ENCODE measurements at places on chromosomes 7 and 10.

DNA sequence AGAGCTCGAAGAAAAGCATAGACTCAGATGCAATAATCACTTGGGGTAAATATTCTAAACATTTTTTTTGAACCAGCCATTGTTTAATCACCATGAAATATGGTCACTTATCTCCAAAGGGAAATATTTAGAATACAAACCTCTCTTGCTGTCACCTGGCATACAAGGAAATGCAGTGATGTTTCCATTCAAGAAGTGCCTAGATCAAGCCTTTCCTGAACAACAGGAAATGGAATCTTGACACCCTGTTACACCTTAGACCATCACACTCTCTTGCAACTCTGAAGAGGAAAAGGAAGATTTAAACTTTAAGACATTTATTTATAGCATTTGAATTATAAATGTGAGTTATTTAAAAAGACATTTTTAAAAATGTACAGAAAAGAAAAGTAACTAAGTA, 263.0 kb upstream of the BMPER start:
- no peak for DNase-seq

GRCh38 chr7:67549126-67549525, 552.5 kb downstream of the TYW1 start:
- DNase-seq, result peak; percentile 11

DNA sequence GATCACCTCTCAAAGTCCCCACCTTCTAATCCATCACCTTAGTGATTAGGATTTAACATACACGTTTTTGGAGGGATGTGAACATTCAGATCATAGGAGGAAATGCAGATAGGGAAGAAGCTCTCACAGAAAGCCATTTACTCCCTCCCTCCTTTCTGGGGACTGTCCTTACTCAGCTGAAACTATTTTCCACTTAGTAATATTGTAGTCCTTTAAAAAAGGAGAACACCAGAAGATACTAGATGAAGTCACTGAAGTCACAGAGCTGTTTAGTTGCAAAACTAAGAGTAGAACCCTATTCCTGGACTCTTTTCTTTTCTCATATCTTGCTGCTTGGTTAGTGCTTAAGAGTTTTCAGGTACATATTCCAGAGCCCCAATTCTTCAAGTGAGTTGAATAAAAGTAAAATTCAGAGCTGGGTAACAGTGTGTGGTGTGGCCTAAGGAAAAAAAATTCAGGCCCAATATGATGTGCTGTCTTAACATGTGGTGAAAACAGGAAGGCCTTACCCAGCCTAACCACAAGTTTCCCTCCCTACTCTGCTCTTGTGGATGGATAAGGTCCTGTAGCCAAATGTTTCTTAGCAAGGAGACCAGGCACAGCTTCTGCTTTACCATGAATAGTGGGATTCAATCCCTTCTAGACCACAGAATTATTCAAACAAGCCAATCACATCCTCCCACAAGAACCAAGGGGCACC, 135.7 kb downstream of the INHBA start:
- DNase-seq, result no peak

DNA sequence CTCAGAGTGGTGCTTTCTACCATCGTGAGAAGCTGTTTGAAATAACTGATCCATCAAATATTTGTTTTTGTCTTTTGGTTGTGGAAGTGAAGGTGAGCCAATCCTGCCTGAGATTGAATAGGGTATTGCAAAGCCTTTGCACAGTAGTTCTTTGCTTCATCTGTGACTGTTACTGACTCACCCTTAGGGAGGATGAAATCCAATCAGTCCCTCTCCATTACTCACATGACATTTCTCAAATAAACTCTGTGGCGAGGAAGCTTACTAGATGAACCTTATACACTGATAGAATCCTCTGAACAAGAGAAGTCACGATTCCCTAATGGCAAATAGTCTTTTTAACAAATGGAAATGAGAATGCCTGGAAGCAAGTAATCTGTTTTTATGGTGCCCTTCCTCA, 31.9 kb downstream of the HEPACAM2 start:
- DNase-seq, result no peak

DNA sequence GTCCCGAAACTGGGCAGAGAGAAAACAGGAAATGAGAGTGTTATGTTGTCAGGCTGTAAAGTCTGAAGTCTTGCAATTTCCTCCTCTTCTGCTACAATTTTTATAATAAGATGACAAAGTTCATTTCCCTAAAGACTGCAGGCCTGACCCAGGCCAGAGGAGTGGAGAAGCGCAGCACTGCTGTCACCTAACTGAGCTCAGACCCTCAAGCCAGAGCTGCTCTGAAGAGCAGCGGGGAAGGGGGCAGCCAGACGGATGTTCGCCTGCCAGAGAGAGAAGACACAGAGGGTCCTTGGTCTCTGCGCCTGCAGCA, 12.6 kb upstream of the AOAH start:
- DNase-seq, result no peak

DNA sequence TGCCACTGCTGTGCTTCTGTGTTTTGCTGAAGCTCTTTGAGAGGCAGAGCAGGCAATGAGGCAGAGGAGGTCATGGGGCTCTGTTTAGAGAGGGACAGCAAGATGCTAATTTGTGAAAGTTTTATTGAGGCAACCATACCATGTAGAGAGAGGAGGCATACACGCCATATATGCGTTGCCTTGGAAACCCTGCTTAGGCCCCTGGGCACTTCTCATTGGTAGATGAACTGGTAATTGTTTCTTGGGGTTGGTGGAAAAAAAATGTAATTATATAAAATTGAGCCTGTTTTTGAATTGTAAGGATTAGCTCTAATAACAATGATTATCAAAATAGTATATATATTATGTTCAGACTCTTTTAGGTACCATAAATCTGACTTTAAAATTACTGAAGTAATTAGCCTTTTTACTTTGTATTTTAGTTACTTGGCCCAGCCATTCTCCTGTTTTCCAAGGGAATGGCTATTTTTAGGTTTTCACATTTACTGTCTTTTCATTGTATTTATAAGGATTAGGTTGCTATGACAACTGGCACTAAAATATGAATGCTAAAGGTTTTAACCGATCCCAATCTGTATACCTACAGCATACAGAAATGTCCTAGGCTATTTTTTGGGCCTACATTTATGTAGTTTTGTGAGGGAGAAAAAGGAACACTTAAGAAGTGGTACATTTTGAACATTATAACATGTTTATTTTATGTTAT, 52.4 kb downstream of the BZW2 start:
- no peak for DNase-seq

DNA sequence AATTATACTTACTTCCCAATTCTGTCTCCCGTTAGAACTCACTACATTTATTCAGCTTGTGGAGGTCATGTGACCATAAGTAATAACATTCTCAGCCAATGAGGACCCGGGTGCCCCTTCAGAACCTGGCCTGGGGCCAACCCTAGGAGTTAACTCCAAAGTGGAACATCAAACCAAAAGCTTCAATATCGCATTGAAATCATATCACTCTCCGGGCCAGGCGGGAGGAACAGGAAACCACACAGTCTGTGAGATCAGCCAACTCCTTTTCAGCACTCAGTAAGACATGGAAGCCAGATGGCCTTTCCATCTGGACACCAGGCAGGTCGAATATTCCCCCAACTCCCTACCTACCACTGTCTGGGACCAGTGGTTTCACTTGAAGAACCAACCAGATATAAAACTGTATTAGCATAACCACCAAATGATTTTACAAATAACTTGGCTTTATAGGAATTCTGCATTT, 5.5 kb downstream of the CREB3L2 start:
- DNase-seq, result no peak

DNA sequence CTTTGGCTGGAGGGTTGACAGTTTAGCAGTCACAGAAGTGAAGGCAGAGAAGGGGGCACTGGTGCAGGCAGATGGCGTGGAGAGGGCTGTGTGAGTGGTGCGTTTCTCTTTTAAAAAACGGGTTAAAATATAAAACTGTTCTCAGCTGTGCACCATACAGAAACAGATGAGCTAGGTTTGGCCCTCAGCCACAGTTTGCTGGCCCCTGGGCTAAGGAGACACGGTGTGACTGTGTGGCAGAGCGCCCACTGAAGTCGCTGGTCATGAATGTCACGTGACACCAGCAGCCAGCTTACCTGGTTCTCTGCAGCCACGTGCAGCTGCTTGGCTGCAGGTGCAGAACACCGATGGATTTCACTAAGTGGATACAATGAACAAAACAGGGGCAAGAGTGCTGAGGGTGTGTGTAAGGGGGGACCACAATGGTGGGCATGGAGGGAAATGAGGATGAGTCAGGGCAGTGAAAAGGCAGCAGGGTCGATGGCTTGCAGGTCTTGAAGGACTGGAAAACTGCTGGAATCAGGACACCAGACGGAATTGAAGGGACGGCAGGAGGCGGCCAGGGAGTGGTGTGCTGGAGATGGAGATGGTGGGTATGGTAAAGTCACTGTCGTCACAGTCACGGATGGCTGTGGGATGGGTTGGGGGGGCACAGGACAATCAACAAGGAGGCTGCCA, 7.4 kb downstream of the ZNF746 start:
- no peak for DNase-seq

- no peak for DNase-seq
Observed at GRCh38 chr10:124886610-124887009, 55.3 kb upstream of the ZRANB1 start.

- DNase-seq, result peak; percentile 71
Observed at GRCh38 chr10:6089334-6090219, 743 bp downstream of the RBM17 start.

- peak; percentile 78 for DNase-seq
Observed at GRCh38 chr7:92691578-92691977, 101.4 kb upstream of the FAM133B start.

- DNase-seq, result no peak
Observed at GRCh38 chr10:78205457-78206016, 171.9 kb downstream of the RPS24 start.

- DNase-seq, result no peak
Observed at GRCh38 chr7:141123522-141123921, 49.7 kb downstream of the TMEM178B start.

DNA sequence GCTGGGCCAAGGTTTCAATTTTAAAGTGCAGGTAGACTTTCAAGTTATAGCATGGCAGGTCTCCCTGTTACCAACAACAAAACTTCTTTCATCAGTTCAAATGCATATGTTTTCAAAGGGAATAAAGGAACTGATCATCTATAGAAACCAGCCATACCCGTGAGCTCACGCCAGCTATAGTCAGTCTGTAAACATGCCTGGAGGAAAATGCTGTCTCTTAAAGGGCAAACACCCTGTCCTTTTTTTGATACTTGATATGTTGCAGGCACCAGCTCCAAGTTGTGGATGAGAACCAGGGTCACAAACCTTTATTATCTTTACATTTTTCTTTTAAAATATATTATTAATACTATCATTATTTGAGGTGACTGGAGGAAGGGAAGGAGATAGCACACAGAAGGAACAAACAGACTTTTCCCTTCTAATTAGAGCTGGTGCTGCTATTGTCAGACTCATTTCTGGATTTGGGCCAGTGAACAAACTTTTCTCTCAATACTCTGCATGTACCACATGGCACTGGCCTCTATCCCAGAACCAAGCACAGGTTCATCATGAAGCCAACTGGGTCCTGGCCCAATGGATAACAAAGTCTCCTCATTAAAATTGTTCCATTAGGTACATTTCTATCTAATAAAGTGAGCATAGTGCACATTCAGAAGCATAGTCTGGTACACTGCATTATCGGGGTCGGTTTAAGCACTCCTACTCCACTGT, 1102.4 kb downstream of the SORCS3 start:
- DNase-seq, result no peak

DNA sequence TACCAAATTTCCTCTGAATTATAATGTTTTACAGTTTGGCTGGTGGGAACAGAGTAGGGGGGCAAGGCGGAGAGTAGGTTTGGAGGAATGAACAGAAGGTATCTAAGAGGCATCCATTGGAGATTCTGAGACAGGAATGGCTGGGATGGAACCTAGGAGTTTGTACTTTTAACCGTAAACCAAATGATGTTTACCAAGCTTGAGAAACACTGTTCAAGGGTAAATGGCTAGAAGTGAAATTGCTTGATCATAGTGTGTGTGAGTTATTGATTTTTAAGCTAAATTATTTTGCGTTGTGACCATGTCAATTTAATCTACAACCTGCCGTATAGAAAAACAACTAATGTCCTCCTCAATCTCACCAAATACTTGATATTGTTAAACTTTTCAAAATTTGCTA, 306.4 kb upstream of the PHYHIPL start:
- DNase-seq, result no peak

GRCh38 chr7:38296059-38296857, 22.8 kb upstream of the TARP start:
- DNase-seq, result no peak

All from eye (tissue), 1 donor.